Omental fat pad (tissue), 4 donors: ENCODE measurements at places on chromosomes 3 and 15.
A peak's percentile ranks its signal among the peaks of the same experiment; 100 is the strongest.

DNA sequence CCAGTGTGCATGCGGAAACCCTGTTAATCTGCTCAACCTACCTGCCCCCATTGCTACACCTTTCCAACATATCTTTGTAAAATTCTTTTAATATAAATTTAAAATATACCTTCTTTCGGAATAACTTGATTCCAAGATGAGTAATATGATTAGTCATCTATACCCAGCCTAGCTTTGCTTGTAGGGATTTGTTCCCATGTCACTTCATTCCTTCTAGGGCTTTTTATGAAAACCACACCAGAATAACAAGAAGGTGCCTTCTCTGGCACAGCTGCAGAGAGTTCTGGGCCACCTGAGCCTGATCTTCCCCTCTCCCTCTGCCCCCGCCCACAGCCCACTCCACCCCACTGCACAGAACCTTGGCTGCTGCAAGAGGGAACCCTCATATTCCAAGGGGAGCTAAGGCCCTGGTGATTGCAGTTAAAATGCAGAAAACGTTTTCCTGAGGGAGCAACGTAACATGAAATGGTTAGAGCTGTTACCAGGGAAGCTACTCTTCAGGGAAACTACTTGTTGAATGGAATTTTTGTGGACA lies 38.6 kb upstream of the HACD2 start:
- no peak for DNase-seq

GRCh38 chr3:151584566-151584965 lies 123.7 kb upstream of the IGSF10 start:
- no peak for DNase-seq

GRCh38 chr15:65512807-65513416 lies 4.6 kb downstream of the DPP8 start:
- no peak for DNase-seq

DNA sequence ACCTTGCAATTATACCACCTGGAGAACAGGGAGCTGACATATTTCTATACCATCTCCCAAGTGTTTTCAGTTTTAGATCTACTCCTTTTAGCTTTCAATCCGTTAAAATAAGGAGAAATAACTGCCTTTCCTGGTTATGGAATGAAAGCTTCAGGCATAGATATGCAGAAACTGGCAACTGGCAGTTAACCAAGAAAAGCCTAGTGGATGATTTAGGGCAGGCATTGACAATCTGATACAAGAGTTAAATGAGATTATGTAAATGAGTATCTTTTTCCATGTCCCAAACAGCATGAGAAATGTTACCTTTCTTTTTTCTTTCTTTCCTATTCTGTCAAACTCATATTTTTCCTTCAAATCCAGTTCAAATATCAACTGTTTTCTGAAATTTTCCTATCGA lies 689.1 kb upstream of the DPPA4 start:
- no peak for DNase-seq

DNA sequence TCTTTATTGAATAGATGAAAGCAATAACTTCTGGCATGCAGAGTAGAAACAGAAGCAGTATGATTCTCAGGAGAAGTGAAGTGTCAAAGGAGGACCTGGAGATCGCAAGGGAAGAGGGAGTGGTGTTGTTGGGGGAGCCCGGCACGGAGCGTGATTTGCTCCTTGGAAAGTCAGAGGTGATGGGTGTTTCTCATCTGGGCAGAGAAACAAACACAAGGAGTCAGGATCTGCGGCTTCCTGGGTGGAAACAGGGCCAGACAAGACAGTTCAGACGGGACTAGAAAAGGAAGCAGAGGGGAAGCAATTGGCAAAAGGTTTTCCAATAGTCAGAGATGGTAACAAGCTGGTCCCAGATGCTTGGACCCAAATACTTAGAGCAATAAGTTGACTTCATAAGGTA lies 34.4 kb upstream of the CCDC80 start:
- no peak for DNase-seq

- no peak for DNase-seq
Observed at GRCh38 chr3:16910207-16910606, 25.5 kb downstream of the PLCL2 start.

GRCh38 chr3:145906301-145906700 lies 254.7 kb downstream of the PLOD2 start:
- DNase-seq = no peak

GRCh38 chr3:65436580-65436979 lies 602.1 kb downstream of the MAGI1 start:
- DNase-seq = no peak

- DNase-seq = no peak
Observed at GRCh38 chr15:88621789-88622604, 857 bp downstream of the AEN start.

DNA sequence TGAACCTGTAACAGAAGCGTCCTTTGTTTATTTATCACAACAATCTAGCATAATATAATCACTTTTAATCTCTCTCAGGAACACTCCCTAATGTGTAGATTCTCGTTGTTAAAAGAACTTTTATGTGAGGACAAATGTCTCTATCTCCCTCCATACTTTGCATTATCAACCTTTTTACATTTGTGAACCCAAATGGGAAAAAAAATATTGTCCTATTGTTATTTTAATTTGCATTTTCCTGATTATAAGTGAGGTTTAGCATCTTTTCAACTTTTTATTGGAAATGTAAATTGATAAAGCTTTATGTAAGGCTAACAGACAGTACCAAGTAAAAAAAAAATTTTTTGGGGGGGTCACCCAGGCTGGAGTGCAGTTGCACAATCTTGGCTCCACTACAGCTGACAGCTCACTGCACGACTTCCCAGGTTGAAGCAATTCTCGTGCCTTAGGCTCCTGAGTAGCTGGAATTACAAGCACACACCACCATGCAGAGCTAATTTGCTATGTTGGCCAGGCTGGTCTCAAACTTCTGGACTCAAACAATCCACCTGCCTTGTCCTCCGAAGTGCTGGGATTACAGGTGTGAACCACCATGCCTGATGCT lies 33.0 kb upstream of the DENND4A start:
- peak; percentile 32 for DNase-seq

GRCh38 chr3:160400030-160400701 lies 716 bp downstream of the SMC4 start:
- peak; percentile 29 for DNase-seq
